ENCODE measurements at places on chromosomes 5 and 9.

GRCh38 chr5:179974946-179975712, 67.4 kb upstream of the TBC1D9B start:
- DNase-seq, result peak; percentile 19

- no peak for DNase-seq
Measured at GRCh38 chr5:154038261-154038706, 426 bp downstream of the FAM114A2 start.

GRCh38 chr9:77939149-77939668, 92.4 kb downstream of the GNAQ start:
- DNase-seq, result no peak

DNA sequence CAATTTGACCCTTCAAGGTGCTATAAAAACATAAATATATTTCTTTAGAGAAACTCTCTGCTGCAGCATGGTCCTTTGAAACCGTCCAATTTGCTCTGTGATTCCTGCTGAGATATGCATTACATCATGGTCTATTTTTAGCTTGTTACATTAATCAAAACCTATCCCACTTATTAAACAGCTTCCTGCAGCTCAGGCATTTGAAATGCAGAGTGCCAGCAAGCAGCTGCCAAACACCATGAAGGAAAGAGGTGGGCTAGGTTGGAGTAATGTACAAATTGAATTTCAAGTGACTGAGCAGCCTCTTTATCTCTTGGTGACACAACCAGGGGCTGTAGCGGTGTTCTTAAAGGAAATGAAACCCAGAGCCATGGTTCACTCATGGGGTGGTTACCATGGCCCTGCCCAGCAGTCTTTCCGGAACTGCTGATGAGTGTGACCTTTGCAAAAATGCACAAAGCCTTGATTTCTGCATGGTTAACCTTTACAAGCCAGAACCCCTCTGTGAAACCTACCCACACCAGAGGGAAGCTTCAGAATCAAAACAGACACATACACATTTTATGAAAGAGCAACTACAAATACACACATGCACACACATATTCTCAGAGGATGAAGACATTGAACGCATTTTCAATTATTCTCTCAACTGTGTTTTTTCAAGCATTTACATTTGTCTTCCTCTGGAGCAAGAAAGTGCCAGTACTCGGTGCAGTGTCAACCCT, 155.8 kb upstream of the ZNF608 start:
- no peak for DNase-seq

- no peak for DNase-seq
Measured at GRCh38 chr5:35659556-35659955, 41.9 kb downstream of the SPEF2 start.

- no peak for DNase-seq
Measured at GRCh38 chr5:96245140-96246091, 187.6 kb downstream of the PCSK1 start.

- no peak for DNase-seq
Measured at GRCh38 chr5:119284031-119284430, 71.8 kb upstream of the TNFAIP8 start.

DNA sequence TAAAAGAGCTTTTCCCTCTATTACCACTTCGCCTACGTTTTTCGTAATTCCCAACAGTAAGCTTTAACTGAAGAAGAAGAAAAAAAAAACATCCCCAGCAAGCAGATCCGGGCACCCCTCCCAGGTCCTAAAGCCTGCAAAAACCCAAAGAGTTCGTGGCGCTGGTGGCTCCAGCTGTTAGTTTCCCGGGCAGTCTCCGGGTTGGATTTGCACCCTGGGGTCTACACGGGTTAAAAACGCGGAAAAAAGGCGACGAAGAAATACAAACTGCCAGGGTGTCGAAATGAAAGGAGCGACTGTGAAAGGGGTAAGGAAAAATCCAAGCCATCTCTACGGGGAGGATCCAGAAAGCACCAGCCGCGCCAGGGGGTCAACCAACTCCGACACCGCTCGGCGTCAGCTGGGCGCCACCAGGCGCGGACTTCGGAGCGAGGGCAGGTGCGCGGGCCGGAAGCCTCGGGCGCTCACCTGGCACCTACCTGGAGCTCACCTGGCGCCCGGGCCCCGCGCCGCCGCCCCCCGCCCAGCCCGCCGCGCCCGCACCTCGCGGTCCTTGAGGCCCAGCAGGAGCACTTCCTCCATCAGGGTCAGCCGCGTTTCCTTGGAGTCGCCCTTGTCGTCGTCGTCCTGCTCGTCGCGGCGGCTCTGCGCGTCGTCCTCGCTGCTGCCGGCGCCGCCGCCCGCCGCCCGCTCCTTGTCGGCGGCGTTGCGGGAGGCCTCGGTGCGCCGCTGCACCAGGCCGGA, 680 bp downstream of the GOLPH3 start:
- peak; percentile 69 for DNase-seq

DNA sequence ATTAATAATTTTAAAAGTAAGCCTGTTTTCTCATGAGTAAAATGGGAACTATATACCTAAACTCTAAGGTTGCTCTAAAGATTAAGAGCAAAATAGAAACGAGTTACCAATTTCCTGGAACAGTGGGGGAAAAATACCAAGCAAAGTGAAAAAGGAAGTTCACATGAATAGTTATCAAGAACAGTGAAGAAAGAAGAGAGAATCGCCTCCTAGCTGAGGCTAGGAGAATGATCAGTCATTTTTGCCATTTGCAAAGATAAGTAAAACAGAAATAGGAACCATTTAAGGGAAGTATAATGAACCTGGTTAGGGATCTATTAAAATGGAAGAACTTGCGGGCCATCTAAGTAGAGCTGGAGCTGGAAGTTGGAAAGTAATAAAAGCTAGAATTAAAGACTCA, 50.7 kb downstream of the P4HA2 start:
- DNase-seq, result no peak

DNA sequence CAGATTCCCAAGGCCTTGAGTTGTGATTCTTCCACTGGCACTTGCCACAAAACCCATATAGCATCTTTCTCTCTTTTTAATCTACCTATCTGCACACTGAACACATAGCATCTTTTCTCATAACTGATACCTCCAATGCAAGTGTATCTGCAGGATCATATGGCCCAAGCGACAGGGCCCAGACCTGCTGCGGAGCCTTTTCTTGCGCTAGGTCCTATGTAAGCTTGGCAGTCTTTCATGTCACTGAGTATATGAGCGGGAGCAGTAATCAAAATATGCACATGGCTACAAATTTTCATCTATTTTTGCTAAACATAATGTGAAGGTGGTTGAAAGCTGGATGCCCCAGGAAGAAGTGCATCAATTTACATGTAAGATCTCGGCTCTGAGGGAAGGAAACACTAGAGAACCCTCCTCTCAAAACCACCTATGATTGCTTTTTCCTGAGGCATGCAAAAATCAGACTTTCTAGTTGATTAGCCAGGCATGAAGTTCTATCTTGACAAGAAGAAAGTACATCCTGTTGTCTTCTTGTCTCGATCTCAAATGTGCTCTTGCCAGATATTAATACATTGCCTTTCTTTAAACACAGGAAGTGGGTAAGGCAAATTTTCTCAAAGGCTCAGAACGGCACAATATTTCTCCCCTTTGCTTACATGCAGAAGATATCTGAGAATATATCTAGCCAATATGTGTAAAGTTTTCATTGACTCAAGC, 26.9 kb upstream of the CEMIP2 start:
- DNase-seq, result no peak

DNA sequence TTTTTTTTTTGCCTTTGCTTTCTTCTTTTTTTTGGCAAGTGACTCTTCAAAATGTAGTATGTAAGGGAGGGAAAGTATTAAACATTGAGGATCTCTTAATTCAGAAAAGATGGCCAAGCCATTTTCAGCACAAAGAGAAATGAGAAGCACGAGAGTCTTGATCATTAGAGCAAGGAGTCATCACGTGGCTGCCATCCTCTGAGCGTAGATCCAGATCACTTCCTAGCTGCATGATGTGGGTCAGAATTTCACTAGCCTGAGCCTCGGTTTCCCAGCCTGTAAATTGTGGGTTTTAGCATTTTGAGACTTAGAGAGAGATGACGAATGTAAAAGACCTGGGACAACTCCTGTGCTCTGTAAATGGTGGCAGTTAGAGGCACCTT, 312.9 kb downstream of the ARHGEF28 start:
- no peak for DNase-seq

- DNase-seq, result no peak
Measured at GRCh38 chr5:38285226-38285625, 26.9 kb downstream of the EGFLAM start.

- DNase-seq, result no peak
Measured at GRCh38 chr9:38652044-38652443, 31.6 kb upstream of the ANKRD18A start.

GRCh38 chr5:36459176-36460135, 146.9 kb upstream of the SLC1A3 start:
- no peak for DNase-seq

DNA sequence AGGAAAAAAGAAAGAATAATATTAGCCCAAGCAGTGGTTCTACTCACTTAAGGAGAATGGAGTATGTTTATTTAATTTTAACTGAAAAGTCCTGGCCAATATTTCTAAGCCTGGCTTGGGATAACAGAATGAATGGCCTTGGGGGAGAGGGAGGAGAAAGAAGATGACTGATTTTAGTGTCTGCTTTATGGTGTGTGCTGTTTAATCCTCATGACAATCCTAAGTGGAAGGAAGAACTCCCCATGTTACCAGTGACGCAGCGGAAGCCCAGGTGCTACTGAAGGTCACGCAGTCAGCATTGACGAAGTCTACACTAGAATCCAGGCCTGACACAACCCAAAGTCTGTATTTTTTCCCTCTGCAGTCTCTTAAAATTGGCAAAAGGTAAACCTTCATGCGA, 50.5 kb downstream of the PALM2AKAP2 start:
- peak; percentile 36 for DNase-seq

DNA sequence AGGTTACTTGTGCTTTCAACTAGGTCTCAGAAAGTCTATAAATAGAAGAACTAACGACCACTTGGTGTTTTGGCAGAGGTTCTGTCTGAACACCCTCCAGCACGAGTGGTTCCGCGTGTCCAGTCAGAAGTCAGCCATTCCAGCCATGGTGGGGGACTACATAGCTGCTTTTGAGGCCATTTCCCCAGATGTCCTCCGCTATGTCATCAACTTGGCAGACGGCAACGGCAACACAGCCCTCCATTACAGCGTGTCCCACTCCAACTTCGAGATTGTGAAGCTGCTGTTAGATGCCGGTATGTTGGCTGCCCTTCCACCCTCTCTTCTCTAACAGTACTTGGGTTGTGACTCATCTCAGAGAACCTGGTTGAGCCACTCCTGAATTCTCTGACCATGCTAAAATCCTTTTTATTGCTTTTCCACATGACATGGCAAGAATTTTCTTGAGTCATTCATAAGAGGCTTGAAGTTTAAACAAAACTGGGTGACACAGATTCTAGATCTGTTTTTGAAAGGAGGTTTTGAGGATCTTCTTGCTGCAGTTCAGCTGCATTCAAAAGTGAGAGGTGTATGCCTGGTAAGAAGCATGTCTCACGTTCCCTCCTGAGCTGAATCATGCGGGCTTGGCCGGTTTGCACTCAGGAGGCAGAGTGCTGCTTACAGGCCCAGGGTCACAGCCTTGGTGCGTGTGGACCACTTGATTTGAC, 103.1 kb upstream of the DMRT1 start:
- peak; percentile 29 for DNase-seq

- DNase-seq, result no peak
Measured at GRCh38 chr5:141343242-141343952, at the start of gene PCDHGA3. TSS of gene PCDHGA3 (plus strand) at chr5:141343829. CDS start at chr5:141344034, 205 bp downstream.

GRCh38 chr5:33745101-33745770, 146.6 kb downstream of the ADAMTS12 start:
- no peak for DNase-seq

GRCh38 chr5:81371354-81371876, 22.5 kb downstream of the ACOT12 start:
- DNase-seq, result no peak

GRCh38 chr5:179619776-179620175, 3.7 kb downstream of the HNRNPH1 start:
- no peak for DNase-seq

DNA sequence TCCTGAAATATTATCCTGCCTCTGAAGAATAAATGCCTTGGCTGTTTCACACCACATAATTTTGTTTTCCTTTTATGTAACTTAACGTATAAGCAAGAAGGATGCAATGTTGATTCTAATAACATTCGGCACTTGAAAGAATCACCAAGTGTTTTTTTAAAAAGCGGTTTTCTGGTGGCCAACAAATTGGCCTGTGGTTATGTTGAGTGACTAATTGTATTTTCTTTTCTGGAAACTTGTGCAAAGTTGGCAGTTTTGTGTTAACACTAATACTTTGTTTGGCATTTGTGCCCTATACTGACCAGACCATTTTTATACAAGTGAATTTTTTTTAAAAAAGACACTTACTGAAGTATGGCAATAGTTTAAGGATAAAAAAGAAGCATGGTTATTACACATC, 452.7 kb downstream of the BNC2 start:
- DNase-seq, result no peak

- DNase-seq, result no peak
Measured at GRCh38 chr9:133276923-133277322, 1.9 kb upstream of the ABO start.

GRCh38 chr5:171419688-171420430, 412 bp downstream of the FGF18 start:
- no peak for DNase-seq

GRCh38 chr5:94268226-94268625, 350.2 kb downstream of the KIAA0825 start:
- no peak for DNase-seq

DNA sequence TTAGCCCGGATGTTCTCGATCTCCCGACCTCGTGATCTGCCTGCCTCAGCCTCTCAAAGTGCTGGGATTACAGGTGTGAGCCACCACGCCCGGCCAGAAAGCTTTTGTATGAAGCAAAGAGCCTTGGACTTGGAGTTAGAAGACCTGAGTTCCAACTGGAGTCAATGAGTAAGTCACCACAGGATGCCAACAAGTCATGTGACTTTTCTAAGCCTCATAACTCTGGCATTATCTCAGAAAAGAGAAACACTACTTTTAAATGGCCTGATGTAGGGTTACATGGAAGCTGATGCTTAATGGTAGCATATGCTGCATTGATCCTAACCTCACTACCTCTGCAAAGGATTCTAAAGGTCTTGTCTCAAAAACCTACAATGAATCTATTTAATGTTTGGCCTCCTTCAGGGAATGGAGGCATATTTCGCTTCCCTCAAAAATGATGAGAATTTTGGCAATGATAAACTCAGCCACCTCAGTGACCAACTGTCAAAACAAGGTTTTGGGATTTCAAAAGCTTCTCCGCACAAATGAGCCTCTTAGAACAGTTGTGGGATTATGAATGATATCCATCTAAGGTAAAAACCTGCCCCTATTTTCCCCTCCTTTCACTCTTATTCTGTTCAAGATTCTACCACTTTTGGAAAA, 236.8 kb downstream of the ACTL7B start:
- no peak for DNase-seq

DNA sequence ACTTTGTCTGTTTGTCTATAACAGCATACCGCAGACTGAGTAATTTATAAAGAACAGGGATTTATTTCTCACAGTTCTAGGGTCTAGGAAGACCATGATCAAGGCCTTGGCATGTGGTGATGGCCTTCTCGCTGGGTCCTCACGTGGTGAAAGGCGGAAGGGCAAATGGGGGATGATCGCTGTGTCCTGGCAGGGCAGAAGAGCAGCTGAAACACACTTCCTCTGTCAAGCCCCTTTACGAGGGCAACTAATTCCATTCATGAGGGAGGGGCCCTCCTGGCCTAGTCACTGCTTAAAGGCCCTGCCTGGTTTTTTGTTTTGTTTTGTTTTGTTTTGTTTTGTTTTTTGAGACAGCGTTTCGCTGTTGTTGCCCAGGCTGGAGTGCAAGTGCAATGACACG, 41.9 kb upstream of the UBTD2 start:
- no peak for DNase-seq

Measured in ovary (tissue), 10 donors.